ENCODE measurements at places on chromosomes 13 and 19.

GRCh38 chr13:27659145-27659865 is 37.6 kb downstream of the POLR1D start:
- DNase-seq = no peak

DNA sequence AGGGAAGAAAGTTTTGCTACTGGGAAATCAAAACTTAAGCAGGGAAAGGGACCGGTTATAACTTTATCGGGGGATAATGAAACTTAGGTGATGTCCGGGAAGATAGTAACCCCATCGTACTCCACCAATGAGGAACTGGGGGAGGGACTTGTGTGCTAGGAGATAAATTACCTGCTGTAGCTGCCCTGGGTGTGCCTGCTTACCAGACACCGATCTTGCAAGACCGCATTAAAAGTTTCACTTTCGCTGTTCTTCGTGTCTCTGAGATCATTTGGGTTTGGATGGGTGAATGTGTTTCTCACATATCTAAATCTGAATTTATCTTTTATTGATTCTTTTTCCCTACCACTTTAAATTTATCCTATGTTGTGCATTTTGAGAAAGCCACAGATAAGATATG is 381.4 kb downstream of the SLITRK6 start:
- no peak for DNase-seq

DNA sequence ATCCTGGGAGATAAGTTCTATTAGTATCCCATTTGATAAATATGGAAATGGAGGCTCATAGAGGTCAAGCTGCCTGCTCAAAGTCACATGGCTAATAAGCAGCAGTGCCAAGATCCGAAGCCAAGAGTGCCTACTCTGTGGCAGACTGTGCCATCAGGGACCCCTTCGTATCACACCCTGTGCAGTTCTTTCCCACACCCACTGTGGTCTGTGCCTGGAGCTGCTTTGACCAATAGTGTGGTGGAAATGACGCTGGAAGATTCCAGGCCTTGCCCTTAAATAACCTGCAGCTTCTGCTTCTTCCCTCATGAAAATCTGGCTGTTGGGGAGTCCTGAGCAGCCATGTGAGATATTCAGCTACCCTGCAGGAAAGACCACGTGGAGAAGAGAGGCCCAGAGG is 10.1 kb downstream of the OPA3 start:
- no peak for DNase-seq

- no peak for DNase-seq
Measured at GRCh38 chr13:98203646-98204326, 26.7 kb upstream of the RNF113B start.

- DNase-seq = no peak
Measured at GRCh38 chr13:73849292-73849691, 284.9 kb downstream of the KLF12 start.
